ENCODE measurements at places on chromosomes 3 and 15.

DNA sequence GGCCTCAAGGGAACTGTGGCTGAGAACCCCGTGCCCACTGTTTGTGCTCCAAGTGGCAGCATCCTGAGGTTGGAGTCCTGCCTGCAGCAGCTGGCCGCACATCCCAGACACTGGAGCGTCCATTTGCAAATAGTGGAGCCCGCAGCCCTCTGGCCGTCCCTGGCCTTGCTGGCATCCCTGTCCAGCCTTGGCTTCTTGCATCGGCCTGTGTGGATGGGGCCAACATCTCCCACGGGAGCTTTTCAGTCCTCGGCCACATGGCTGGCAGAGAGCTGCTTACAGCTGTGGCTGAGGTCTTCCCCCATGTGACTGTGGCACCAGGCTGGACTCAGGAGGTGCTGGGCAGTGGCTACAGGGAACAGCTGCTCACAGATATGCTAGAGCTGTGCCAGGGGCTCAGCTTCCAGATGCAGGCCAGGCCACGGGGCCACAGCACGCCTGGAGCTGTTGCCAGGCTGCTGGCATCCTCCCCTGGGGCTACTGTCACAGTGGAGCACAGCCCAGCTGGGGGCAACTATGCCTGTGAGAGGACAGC lies 71.2 kb downstream of the FAM43A start:
- peak; percentile 86 for DNase-seq

GRCh38 chr3:187621881-187622280 lies 48.3 kb downstream of the SST start:
- no peak for DNase-seq

DNA sequence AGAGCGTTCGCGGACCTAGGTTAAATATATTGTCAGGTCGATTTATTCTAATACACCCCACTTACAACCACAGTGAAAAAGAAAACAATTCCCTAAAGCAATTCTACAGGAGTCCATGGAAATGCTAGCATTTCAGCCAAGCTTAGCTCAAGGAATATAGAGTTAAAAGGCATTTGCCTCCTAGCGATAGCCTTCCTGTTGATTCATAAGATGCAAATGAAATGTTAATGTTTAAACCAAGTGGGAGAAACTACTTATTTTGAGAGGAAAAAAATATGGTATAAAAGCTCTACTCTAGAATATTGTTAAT lies 1.7 kb upstream of the ALCAM start:
- no peak for DNase-seq

- DNase-seq: no peak
Measured at GRCh38 chr15:69067296-69067695, 52.8 kb downstream of the NOX5 start.

- DNase-seq: peak; percentile 91
Measured at GRCh38 chr3:123584284-123584987, 417 bp downstream of the HACD2 start.

- DNase-seq: no peak
Measured at GRCh38 chr3:143151004-143151731, 31.6 kb downstream of the CHST2 start.

- no peak for DNase-seq
Measured at GRCh38 chr3:155015776-155016436, 64.2 kb upstream of the MME start.

- DNase-seq: no peak
Measured at GRCh38 chr3:33786565-33787327, 11.7 kb upstream of the PDCD6IP start.

DNA sequence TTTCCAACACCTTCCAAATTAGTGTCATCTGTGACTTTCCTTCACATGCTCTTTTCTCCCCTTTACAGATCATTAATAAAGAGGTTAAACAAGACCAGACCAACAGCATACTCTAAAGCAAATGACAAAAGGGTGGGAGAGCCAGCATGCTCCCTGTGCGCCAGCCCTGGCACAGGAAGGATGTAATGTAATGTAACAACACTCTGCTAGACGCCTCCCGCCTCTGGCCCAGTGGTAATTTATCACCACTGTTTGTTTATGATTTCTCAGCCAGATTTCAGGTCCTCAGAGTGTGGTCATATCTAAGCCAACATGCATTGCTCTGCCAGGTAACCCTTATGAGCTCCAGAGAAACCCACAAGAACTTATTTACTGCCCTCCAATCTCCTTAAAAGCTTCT lies 189.5 kb upstream of the WNT5A start:
- no peak for DNase-seq

- DNase-seq: no peak
Measured at GRCh38 chr15:30997270-30997669, 5.8 kb upstream of the MTMR10 start.

DNA sequence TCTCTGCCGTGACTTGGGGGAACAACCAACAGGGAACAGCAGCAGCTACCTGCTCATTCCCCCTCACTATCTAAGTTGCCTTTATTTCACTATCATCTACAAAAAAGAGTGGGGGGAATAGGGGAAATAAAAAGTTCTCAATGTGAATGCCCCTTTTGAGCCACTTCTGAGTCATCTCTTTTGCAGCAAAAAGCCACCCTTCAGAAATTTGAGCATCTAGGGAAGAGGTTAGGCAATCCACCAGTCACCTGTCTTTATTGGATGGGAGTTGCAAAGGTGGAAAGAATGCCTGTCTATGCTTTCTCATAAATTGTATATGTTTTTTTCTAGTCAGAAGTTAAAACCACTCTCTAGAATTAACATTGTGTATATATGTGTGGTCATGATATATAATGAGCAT lies 41.1 kb downstream of the GPD1L start:
- DNase-seq: no peak

GRCh38 chr3:108133048-108133369 lies 42.2 kb upstream of the CD47 start:
- no peak for DNase-seq

DNA sequence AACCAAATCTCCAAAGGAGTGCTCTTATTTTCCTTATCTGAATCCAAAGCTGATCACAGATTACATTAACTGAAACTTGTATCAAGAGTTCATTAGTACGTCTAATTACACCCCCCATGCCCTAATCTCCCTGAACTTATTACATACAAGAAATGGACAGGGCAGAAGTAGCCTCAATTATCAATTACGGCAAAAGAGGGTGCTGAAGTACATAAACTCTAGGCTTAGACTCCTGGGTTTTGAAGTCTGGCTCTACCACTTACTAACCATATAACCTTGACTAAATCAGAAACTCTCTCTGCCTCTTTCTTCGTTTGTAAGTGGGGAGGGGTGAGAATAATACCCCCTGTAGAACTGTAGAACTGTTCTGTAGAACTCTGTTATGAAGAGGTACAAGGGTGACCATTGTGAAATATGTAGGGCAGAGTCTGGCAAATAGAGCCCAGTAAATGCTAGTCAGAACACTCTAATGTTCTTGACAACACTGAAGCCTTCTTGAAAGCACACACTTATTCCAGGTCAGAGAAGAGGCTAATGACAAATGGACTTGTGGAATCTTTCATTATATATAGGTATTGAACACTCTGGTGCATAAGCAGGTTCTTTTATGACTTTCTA lies 19.6 kb upstream of the OR5K4 start:
- DNase-seq: no peak

DNA sequence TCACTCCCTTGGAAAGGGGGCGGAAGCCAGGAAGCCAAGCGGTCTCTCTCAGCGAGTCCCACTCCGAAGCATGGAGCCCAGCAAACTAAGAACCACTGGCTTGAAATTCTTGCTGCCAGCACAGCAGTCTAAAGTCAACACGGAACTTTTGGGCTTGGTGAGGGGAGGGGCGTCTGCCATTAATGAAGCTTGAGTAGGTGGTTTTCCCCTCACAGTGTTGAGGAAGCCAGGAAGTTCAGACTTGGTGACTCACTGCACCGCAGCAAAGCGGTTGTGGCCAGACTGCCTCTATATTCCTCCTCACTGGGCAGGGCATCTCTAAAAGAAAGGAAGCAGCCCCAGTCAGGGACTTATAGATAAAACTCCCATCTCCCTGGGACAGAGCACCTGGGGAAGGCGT lies 665.4 kb upstream of the CBLB start:
- no peak for DNase-seq

DNA sequence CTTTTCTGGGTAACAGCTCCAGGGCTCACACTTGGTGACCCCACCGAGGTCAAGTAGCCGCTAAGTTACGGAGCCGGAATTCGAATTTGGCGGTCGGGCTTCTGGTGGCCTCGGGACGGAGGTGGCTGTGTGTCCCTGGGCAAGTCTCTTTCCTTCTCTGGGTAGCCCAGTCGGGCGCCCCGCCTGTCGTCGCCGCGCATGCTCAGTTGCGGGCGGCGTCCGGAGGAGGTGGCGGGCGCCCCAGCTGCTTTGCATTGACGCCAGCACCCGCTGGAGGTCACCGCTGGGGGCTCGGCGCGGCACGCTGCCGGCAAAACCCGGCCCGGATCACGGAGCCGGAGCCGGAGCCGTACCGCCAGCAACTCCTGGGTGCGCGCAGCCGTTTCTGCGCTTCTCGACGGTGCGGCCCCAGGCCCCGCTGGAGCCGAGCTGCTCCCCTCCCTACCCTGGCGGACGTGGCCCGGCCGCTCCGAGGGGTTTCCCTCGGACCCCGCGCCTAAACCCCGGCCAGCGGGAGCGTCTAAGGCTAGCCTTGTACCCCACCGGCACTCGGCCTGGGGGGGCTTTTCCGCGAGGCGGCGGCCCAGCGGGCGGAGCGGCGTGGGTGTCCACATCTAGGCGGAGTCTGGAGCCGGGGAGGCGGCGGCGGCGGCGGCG lies 474 bp upstream of the PDE8A start:
- peak; percentile 98 for DNase-seq

DNA sequence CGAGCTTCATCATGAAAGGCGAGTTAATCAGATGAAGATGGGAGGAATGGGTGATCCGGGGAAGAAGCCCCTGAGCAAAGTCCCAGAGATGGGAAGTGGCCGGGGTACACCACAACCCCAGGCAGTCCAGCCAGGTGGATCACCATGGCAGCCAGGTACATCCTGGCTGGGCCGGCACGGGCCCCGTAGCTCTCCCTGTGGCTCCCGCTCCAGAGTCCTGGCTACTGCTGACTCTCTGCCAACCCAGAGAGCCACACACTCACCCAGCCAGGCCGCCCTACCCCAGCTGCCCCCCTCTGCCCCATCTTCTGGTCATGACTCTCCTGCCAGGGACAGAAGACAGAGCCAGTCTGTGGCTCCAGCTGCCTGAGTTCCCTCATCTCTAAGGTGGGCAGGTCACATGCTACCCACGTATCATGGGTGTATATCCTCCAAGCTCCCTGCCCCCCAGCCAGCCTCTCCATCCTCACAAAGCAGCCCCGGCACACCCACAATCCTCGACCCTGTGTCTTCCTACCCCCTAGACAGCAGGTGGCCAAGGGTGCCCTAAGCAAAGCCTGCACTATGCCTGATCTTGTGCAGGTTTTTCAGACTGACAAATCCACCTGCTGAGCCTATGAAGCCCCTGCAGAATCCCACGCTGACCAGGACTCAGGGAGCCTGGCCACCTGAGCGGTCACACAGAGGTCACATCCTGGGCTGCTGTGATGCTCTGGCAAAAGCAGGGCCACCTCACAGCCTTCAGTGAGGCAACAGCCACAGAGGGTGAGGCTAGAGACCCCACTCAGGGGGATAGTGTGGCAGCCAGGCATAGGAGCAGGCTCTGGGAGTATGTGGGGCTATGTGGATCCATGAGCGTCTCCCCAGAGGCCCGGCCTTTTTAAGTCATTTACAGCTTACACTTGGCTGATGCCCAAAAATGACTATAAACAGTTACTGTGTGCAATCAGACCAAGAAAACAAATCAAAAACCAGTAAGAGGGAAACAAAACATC lies 13.2 kb downstream of the XXYLT1 start:
- DNase-seq: peak; percentile 13

GRCh38 chr3:48879994-48880377 lies 18.7 kb downstream of the SLC25A20 start:
- DNase-seq: no peak

DNA sequence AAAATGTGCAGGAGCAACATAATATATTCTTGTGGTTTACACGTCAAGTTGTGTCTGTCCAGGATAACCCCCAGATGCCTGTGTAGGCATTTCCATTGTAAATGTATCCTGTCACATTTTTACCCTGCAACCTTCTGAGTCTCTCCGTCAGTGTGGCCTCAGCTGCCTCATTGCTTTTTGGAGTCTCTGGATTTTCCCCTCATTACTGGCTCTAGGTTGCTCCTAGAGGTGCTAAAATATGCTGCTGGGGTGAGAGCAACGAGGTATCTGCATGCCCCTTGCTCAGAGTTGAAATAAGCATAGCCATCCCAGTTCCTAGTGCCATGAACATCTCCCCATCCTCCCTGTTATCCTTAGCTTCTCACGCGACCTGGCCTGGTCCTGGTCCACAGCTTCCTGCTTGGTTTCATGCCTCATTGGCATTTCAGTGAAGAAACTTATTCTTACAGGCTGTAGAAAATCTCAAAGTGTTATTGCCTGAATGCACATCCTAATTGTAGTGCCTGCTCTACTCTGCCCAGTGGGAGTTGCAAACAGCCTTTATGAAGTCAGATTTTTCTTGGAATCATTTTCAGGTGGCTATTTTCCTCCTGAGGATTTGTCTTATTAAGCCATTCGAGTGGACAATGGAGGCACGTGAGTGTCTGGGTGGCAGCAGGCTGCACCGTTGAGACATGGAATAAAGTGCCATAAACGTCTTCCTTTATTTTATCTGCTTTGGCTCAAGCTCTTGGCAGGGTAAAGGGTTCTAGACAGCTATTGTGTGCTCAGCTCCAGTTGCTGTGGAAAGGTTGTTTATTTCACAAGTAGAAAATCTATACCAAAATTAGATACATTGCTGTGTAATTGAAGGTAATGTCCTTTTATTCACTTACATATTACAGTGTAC lies 33.2 kb downstream of the OXNAD1 start:
- DNase-seq: no peak

DNA sequence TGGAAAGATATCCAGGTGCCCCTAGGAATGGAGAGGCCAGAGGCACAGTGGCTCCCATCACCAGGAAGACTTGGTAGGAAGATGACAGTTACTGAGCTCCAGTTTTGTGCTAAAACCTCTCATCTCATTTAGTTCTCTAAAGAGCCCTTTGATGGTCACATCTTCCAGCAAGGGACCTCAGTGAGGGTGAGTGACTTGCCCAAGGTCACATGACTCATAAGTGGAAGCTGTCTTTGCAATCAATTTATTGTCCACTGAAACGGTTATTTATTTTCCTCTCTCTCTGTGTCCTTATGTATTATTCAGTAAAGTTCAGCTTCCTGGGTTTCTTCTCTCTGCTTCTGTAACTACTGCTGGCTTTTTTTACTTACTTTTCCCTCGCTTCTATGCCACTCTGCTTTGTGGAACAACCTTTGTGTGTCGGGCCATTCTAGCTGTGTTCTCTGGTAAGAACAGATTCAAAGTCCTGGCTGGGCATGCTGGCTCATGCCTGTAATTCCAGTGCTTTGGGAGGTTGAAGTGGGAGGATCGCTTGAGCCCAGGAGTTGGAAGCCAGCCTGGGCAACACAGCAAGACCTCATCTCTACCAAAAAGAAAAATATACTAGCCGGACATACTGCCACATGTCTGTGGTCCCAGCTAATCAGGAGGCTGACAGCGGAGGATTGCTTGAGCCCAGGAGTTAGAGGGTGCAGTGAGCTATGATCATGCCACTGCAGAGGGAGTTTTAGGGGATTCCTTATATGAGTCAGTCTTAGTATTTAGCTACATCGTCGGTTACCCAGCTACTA lies 55.9 kb downstream of the PDIA5 start:
- DNase-seq: no peak

GRCh38 chr15:92813485-92813884 lies 86.6 kb upstream of the CHD2 start:
- no peak for DNase-seq
